ENCODE measurements at places on chromosomes 11 and 22.

GRCh38 chr11:78683774-78684173 is 109.1 kb upstream of the NARS2 start:
- DNase-seq, result no peak

DNA sequence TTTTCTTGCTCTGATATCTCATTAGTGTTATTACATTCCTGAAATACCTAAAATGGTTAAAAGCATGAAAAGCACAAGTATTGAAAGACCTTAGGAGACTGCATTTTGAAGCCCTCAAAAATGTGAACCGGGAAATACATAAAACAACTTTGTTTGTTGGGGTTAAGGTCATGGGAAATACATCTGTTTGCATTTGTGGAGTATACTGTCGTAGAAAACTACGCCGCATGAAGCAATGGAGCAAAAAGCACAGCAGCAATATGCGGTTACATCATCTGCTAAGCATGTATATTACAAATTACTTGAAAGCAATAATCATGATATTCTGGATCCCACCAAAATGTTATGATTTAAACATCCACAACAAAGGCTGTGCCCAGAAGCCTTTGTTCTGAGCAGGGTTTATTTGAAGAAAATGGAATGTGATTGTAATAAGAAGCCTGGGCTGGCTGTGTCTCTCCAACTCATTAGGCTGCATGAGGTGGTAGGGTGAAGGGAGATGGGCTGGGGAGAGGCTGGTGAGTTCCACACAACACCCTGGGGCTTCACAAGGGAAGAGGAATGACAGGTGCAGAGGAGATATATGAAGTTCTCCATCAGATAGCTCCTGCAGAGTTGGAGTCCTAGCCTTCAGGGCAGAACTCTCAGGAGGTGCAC is 64.7 kb upstream of the LIN7C start:
- no peak for DNase-seq

GRCh38 chr11:102438311-102439062 is 14.1 kb downstream of the TMEM123 start:
- no peak for DNase-seq

GRCh38 chr11:46604796-46605195 is 11.0 kb upstream of the AMBRA1 start:
- DNase-seq, result no peak

DNA sequence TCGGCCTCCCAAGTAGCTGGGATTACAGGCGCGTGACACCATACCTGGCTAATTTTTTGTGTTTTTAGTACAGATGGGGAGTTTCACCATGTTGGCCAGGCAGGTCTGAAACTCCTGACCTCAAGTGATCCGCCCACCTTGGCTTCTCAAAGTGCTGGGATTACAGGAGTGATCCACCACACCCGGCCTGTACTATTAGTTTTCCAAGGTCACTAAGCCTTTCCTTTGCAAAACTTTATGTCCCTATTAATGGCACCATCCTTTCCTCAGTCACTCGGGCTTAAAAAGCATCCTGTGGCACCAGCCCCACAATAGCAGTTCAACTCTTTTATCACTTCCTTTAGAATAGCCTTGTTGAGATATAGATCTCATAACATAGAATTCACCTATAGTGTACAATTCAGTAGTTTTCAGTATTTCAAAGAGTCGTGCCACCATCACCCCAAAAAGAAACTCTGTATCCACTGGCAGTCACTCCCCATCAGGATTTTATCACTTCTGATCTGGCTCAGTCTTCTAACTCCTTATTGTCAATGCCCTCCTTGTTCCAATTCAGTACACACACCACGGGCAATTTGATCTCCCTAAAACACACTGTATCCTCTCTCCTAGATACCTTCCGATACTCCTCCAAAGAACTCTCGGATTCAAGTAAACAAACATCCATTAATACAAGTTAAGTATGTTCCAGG is 921 bp upstream of the BCL2L13 start:
- no peak for DNase-seq

DNA sequence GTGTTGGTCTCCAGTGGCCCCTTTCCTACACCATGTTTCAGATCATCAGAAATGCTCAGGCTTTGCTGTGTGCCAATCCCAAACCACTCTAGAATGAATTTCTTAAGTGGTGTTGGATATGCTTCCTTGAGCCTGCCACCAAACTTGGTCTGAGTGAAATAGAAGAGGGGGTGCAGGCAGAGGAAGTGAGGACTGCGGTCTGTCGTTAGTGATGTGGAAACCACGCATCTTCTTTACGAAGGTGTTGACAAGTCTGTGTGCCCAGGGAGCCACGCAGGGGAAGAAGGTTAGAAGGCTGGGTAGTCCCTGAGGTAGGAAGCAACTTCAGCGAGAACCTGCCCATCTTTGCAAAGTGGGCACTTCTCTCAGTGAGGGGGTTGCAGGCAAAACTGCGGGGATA is 187.4 kb upstream of the NAV2 start:
- DNase-seq, result no peak

DNA sequence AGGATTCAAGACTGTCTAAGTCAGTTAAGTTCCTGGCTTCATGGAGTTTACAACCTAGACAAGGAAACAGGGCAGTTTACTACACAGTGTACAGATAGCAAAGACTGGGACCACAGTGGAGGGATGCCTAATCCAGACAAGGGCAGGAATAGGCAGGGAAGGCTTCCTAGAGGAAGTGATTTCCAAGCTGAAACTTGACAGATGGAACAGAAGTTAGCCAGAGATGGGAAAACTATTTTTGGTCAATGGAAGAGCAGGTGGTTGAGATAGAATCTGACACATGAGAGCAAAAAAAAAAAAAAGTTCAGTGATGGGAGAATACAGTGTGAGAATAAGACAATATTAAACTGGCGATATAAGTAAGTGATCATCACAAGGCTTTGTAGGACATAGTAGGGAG is 1.3 kb downstream of the COA4 start:
- no peak for DNase-seq

GRCh38 chr11:120869516-120870011 is 154.3 kb upstream of the TBCEL start:
- no peak for DNase-seq

GRCh38 chr11:112123129-112123528 is 36.5 kb downstream of the SDHD start:
- DNase-seq, result no peak

GRCh38 chr11:11163669-11164333 is 189.2 kb downstream of the CSNK2A3 start:
- no peak for DNase-seq

DNA sequence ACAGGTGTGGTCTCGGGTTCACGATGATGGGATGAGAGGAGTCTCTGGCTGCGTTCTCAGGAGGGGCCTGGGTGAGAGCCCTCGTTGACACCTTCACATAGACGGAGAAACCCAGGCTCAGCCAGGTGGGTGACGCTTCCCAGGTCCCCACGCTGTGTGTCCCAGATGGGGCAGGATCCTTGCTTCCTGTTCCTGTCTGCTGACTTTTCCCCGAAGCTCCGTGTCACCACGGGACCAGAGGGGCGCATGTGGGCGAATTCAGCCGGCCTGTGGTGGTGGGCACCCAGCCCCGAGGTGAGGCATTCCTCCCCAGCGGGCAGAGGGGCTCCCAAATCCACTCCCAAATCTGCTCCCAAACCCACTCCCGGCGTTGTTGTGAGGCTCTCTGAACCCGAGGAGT is 732.8 kb downstream of the BRD1 start:
- DNase-seq, result no peak

DNA sequence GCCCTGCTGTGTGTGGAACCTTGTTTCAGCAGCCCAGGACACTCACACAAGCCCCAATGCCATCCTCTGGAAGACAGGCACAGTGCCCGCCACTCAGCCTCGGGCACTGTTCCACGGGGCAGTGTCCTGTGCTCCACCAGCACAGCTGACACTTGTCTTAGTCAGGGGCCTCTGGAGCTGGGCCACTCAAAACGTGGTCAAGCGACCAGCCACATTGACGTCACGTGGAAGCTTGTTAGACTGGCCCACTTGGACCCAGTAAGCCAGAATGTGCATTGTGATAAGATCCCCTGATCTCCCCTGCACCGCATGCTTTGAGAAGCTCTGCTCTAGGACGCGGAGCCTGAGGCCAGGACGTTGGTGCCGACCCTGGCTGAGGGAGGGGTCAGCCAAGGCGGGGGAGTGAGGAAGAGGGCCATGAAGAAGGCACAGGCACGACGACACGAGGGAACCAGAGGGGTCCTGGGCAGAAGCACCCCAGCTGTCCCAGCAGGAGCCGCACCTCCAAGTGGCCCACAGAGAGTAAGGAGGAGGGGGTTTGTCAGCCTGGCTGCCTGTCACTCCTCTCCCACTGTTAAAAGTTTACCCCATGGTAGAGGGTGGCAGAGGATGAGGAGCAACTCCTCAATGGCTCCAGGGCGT is 64.6 kb downstream of the LINC01488 start:
- no peak for DNase-seq

DNA sequence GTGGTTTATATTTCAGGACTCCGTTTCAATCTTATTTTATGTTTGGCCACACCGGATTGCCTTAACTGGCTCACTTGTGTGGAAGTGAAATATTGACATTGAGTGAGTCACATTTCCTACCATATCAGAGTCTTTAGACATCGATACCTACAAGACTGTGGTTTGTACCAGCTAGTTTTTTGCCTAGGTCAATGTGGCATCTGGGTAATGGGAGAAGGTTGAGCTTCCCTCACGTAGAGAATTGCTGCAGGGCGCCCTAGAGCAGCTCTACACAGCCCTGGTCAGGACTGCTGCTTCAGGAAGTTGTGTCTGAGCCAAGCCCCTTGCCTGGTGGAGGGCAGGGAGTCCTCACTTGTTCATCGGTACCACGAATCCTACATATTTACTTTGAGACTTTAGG is 1.6 kb downstream of the GRAMD1B start:
- no peak for DNase-seq

GRCh38 chr11:111606986-111607385 is 4.7 kb downstream of the SIK2 start:
- DNase-seq, result no peak

Data from activated CD4-positive, alpha-beta T cell treated with anti-CD3 and anti-CD28 coated beads, Interleukin-2, amount 50 U/mL, for 24 hours (primary cell).